ENCODE measurements at places on chromosomes 1 and 21. TPM values are rescaled to one million over a fixed set of nuclear protein-coding genes. Genes with fewer than 3 reads are reported as not detected.

DNA sequence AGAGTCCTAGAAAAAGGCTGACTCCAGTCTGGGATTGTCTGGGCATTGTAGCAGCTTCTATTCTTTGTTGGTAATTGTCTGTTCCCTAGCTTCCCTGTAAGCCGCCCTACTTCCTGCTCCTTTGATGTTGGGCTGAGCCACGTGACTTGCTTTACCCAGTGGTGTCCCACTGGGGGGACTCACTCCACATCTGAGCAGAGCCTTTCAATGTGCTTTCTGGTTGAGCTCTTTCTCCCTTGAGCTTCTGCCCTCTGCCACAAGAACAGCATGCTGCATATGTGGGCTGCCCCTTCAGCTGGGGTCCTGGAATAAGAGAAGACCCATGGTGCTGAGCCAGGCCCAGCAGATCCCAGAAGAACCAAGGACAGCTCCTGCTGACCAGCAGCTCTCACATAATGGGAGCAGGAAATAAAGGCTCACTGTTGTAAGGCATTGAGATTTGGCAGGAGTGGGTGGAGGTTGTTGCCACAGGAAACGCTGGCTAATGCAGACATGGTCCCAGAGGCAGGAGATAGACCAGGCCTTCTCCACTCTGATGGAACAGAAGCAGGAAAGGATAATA is 276.3 kb upstream of the GJB5 start:
- DNase-seq = no peak

- peak; percentile 20 for DNase-seq
These were observed 28.6 kb downstream of the CAMSAP2 start for GRCh38 chr1:200767321-200767720.

DNA sequence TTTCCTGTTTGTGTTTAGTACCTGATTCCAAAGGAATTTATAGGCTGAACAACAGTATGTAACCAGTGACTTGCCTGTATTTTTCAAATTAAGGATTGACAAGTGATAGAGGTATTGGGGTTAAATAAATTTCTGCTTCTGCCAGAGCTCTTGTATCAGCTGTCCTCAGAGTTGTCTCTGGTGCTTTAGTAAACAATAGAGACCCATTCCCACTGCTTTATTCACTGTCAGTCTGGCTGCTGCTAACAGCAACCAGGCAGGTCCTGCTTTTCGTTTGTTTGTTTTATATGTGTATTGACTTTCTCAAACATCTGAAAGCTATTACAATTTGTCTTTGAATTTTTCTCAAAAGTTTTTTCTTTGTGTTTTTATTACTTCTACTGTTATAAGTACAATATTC is 76.1 kb downstream of the OLFM3 start:
- no peak for DNase-seq

- peak; percentile 86 for DNase-seq
These were observed 13.9 kb downstream of the DDX20 start for GRCh38 chr1:111769517-111770146.

GRCh38 chr1:171935664-171936063 is 94.4 kb downstream of the DNM3 start:
- DNase-seq = no peak

DNA sequence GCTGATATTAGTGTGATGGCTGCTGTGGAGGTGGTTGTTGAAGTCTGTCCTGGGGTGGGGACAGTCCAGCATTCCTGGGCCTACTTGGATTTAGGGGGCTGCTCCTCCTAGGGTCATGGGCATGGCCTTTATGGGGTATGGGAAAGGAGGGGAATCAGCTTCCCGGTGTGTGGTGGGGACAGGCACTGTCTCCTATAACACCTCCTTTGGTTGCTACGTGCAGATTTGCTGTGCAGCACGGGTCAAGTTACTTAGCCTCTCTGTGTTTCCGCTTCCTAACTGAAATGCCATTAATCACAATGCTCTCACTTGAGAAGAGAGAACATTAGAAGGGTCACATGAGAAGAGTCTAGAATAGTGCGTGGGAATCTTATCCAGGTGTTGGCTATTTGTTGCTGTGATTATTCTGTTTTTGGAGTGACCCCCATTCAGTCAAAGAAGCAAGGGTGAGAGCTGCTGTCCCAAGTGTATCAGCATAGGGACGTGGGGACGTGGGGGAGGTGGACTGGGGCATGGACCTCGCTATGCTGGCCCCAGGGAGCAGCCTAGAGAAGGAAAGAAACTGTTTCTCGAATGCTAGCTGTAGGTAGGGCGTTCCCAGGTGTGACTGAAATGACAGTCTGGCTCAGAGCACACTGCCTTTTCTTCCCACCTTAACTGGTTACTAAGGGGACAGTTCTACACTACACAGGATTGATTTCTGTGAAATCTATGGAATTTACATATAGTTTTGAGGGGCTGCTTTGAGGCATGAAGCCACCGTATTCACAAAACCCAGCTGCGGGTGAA is 19.9 kb downstream of the SOX13 start:
- DNase-seq = no peak

- DNase-seq = no peak
These were observed 27.3 kb upstream of the LRRN2 start for GRCh38 chr1:204712708-204713430.

GRCh38 chr1:183039330-183039729 is 16.1 kb downstream of the LAMC1 start:
- DNase-seq = no peak

- peak; percentile 38 for DNase-seq
These were observed 1.9 kb downstream of the CTSE start for GRCh38 chr1:206021626-206022365.

- DNase-seq = peak; percentile 58
These were observed 6.9 kb upstream of the NR1I3 start for GRCh38 chr1:161244888-161245287.

- DNase-seq = no peak
These were observed 33.4 kb downstream of the KCNA2 start for GRCh38 chr1:110572751-110573150.

- DNase-seq = no peak
These were observed 7.0 kb downstream of the LELP1 start for GRCh38 chr1:153210206-153210605.

DNA sequence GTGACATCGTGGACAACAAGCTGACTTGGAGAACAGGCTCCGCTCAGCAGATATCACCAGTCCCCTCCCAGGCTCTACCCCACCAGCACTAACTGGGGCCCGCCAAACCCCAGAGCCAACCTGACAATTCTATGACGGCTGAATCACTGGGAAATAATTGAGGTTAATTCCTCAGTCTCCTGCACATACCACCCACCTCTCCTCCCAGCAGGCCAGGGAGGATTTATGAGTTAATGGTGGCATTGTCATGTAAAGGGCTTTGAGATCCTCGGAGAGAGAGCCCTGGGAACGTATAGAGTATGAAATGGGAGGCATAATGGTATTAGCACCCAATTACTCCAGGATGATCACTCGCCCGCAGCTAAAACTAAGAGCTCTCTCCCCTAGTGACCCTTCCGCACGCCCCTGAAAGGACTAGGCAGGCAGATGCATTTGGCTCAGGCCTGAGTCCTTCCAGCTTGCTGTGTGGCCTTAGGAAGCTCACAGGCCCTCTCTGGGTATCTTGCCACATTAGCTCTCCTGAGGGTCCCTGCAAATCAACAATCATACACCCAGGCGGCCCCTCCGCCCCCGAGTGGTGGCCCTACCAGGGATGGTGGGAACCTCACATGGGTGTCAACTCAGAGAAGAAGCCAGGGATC is 27.3 kb upstream of the PAX7 start:
- no peak for DNase-seq

- DNase-seq = no peak
These were observed 36.5 kb downstream of the YY1AP1 start for GRCh38 chr1:155651861-155652661.

DNA sequence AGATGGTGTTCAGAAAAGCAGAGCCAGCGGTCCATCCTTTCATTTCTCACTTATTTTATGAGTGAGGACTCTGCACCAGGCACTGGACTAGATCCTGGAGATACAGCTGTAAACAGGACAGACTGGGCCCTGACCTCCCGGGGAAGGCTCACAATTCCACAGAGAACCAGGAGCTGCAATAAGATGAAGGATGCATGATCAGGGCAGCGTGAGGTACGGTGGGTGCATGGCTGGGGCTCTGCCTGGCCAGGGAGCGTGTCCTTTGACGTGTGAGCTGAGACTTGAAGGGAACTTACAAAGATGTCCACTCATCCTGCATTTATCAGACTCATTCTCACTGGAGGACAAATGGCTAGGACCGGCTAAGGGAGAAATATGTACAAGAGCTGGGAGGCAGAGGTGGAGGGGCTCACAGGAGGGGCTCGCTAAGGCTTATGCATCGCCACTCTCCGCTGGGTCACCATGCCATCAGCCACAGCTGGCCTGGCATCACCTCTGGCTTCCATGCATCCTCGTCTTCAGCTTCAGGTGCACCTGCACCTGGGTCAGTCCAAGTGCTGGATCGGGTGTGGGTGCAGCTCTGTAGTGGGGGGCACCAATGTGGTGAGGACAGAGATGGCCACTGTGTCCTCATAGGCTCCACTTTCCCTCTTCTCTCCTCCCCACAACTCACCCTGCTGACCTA is 213.9 kb downstream of the TOMM20 start:
- DNase-seq = peak; percentile 17

GRCh38 chr1:4085546-4085945 is 185.5 kb upstream of the C1orf174 start:
- peak; percentile 13 for DNase-seq

GRCh38 chr1:37083603-37084002 is 49.3 kb upstream of the GRIK3 start:
- peak; percentile 49 for DNase-seq

GRCh38 chr1:21329209-21329844 is 39.1 kb upstream of the ECE1 start:
- peak; percentile 78 for DNase-seq

- no peak for DNase-seq
These were observed 467.6 kb upstream of the ZRANB2 start for GRCh38 chr1:71548398-71548890.

DNA sequence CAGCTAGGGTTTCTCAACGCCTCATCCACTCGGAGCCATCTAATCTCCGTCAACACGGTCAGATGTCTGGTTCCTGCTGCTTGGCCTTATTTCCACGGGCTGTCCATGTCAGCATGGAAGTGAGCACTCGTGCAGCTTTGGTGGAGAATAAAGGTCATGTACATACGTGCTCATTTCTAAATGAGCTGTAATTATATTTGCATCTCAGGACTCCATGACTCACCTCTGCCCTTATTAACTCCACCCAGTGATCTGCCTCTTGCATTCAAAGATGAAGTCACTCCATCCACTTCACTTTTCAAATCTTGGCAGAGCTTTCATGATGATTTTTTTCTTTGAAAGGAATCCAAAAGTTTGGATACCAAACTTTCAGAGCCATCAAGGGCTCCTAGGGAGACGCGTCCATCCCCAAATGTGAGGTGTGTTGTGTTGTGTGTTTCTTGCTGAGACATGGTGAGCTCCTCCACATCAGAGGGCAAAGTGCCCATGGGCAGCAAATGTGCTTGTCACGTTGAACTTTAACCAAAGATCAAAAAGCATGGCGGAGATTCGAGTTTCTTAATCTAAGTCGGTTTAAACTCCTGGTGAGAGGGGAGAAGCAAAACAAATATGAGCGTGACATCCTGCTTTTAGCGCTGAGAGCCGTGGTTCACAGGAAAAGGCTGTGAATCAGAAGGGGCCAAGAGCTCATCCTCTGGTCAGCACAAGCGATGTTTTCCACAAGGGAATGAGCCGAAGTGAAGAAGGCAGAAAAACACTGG is 68.6 kb upstream of the ERRFI1 start:
- DNase-seq = no peak

DNA sequence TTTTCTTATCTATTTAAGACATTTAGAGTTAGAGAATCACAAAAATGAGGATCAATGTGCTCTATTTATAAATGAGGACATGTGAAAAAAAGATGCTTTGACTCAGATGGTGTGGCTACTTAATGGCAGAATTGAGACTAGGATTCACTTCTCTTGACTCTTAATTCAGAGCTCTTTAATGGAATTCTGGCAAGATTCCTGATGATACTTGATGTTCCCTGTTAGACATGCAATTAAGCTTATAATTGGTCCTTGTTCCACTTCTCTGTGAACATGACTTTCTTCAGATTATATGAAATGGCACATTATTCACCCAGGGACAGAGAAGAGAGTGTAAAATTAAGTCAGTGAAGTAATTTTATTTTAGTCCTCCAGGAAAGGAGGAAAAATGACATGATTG is 165.3 kb downstream of the LRRC7 start:
- no peak for DNase-seq

DNA sequence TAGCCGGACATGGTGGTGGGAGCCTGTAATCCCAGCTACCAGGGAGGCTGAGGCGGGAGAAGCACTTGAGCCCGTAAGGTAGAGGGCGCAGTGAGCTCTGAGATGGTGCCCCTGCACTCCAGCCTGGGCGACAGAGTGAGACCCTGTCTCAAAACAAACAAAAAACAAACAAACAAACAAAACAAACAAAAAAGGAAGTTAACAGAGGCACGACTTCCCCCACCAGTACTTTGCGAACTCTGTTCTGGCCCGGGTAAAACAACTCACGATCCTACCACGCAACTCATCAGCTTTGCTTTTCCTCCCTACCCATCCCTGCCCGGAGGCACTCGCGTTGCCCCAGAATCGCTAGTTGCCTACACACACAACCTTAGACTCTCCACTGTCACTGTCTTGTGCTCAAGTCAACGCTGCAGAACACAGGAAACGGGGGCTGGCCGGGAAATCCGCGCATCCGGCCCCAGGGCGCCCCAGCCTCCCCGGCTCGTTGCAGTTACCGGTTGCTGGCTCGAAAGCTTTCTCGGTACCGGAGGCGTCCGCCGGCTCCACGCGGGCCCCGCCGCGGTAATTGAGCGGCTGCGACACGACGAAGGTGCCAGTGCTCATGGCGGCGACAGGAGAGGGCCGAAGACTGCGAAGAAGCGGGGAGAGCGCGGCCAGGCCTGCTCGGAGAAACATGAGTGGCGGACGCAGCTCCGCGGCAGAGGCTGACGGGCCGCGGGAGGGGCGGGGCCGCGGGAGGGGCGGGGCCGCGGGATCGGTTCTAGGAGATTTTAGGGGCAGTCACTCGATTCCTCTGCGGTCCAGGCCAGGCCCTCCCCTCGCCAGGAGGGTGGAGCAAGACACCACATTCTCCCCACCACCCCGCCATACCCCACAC is at the start of gene ALDH9A1:
Gene ALDH9A1, minus strand, starts transcription at position 682 of the 880 bp plus-strand sequence. Its CDS starts 4 bp downstream, at position 678.
- peak; percentile 95 for DNase-seq

DNA sequence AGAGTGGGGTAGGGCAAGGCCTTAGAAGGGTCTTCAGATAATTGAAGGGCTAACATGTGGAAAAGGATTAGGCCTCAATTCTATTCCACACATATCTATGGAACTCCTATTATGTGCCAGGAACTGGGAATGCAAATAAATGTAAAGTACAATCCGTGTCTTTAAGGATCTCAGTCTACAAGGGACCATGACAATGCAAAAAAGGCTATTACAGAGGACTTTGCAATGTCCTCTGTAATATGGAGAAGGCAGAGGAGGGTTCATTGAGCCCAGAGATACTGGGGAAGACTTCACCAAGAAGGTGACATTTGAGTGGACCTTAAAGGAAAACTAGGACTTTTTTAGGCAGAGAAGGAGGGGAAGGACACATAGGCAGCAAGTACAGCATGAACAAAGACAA is 4.5 kb upstream of the SCMH1 start:
- DNase-seq = no peak

FAM3B gene
- 98.7 TPM for polyA plus RNA-seq

OLFML2B gene
- 0.31 TPM for polyA plus RNA-seq

UBL4B gene
- polyA plus RNA-seq = not detected

DDX20 gene
- 4.9 TPM for polyA plus RNA-seq

CLCA1 gene
- not detected for polyA plus RNA-seq

PLA2G2D gene
- not detected for polyA plus RNA-seq

MR1 gene
- polyA plus RNA-seq = 2.4 TPM

EXTL1 gene
- 0.18 TPM for polyA plus RNA-seq

B3GALT5 gene
- polyA plus RNA-seq = 2.7 TPM

EXO5 gene
- polyA plus RNA-seq = 6.1 TPM

BRINP2 gene
- polyA plus RNA-seq = 0.08 TPM
